ENCODE measurements at places on chromosomes 5 and 9. TPM values are rescaled to one million over a fixed set of nuclear protein-coding genes. Genes with fewer than 3 reads are reported as not detected.

DNA sequence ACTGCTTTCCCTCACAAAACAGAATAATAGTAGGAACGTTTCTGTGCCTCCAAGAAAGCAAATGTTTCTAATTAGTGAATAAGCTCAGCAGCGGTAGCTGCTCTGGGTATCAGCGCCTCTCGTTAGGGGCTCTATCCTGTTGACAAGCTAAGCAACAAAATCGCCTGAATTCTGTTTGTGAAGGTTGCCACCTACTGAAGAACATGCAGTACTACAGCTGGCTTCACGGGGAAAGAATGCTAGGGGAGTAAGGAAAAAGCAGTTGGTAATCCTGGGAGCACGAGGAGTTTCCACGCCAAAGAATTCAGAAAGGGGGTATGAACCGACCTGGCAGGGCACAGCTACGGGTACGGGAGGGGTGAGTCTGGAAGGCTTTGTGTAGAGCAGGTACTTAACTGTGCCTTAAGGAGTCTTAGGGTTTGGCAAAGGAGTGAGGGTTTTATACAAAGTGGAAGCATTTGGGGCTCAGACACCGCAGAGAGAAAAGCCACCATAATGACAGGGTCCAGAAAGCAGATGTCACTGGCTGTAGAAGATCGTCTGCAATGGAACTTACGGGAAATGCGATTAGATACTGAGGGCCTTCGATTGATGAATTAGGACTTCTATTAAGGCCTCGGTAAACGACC lies 171.7 kb downstream of the TTC39B start:
- no peak overlapping the region for H3K4me3 ChIP-seq
- peaks cover 14% of the 10 kb centered on the region for H3K27me3 ChIP-seq
- no peaks in the 10 kb centered on the region for H3K36me3 ChIP-seq
- DNase-seq, result peak; percentile 13

DNA sequence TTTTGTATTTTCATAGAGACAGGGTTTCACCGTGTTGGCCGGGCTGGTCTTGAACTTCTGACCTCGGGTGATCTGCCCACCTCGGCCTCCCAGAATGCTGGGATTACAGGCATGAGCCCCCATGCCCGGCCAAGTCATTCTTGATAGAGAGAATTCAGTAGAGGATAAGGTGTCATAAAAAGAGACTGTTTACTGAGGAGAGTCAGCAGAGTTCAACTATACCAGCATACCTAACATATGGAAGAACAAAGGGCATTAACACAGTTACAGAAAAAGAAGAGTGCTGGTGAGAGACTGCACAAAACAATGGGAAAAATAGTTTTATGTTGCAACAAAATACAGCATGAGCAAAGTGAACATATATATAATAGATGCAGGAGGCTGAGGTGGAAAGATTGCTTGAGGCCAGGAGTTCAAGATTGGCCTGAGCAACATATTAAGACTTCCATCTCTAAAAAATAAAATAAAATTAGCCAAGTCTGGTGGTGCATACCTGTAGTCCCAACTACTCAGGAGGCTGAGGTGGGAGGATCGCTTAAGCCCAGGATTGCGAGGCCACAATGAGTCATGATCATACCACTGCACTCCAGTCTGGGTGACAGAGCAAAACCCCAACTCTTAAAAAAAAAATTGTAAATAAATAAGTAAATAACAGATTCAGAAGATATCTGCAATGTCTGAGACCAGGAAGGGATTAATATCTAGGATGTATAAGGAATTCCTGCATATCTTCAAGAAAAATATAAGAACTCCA lies 19.5 kb downstream of the B4GALT1 start:
- H3K27me3 ChIP-seq, result no peaks in the 10 kb centered on the region
- H3K4me3 ChIP-seq, result no peak overlapping the region
- H3K4me1 ChIP-seq, result peaks cover 63% of the 10 kb centered on the region
- no peak for DNase-seq
- H3K27ac ChIP-seq, result peak overlapping the region; percentile 73

GRCh38 chr9:115278326-115279035 lies 160.5 kb upstream of the TNC start:
- peaks cover 54% of the 10 kb centered on the region for H3K27me3 ChIP-seq
- H3K4me3 ChIP-seq, result no peak overlapping the region
- no peak for DNase-seq
- H3K36me3 ChIP-seq, result no peaks in the 10 kb centered on the region
- H3K4me1 ChIP-seq, result no peaks in the 10 kb centered on the region

DNA sequence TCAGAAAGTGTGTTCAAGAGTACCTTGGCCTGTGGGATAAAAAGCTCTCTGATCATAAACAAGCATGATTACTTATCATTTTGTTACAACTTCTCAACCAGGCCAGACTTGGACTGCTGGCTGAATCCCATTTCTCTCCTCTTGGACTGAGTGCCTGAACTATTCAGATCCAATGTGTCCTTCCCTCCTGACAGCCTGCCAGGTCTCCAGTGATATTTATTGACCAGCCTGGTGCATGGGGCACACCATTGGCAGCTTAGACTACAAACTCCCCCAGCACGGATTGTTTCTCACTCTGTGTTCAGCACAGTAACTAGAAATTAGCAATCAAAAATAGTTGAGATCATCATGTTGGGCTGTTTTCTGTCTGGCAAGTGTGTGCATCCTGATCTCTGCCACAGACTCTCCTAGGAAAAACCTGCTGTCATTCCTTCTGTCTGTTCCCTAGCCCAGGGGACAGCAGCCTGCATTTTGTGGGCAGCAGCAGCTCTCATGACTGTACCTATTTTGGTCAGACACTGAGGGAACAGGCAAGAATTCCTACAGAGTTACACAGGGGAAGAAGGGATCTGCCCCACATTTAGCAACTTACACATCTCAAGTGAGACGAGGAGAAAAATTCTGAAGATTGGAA lies 348.1 kb downstream of the ADAMTS6 start:
- no peak overlapping the region for H3K4me3 ChIP-seq
- H3K4me1 ChIP-seq, result no peaks in the 10 kb centered on the region
- no peak overlapping the region for H3K27ac ChIP-seq
- no peaks in the 10 kb centered on the region for H3K27me3 ChIP-seq

- no peak for DNase-seq
- no peaks in the 10 kb centered on the region for H3K36me3 ChIP-seq
- H3K4me3 ChIP-seq, result no peak within 1 kb of the TSS
These were observed at the start of gene CAPSL for GRCh38 chr5:35938568-35939227. Gene CAPSL, minus strand, starts transcription at chr5:35938622. Its CDS starts 17,502 bp downstream, at chr5:35921120.

GRCh38 chr5:51678330-51678729 lies 295.1 kb downstream of the ISL1 start:
- H3K27ac ChIP-seq, result no peak overlapping the region
- H3K36me3 ChIP-seq, result no peaks in the 10 kb centered on the region
- no peak overlapping the region for H3K4me3 ChIP-seq
- no peaks in the 10 kb centered on the region for H3K27me3 ChIP-seq

DNA sequence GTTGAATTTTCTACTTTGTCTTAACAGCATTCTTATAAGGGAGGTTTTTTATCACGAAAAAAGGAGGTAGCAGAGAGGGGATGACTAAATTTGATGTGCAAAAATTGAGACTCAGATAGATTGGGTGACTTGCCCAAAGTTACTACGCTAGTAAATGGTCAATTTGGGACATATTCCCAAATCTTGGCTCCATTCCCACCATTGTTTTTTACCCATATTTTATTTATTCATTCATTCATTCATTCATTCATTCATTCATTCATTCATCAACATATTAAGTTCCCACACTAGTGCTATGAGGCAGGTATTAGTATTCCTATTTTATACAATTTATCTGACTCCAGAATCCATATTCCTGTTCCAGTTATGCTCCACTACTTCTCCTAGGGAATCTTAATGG lies 85.6 kb downstream of the HACD4 start:
- peaks cover 2% of the 10 kb centered on the region for H3K4me1 ChIP-seq
- H3K27me3 ChIP-seq, result no peaks in the 10 kb centered on the region
- DNase-seq, result no peak
- no peak overlapping the region for H3K4me3 ChIP-seq
- peaks cover 5% of the 10 kb centered on the region for H3K36me3 ChIP-seq

DNA sequence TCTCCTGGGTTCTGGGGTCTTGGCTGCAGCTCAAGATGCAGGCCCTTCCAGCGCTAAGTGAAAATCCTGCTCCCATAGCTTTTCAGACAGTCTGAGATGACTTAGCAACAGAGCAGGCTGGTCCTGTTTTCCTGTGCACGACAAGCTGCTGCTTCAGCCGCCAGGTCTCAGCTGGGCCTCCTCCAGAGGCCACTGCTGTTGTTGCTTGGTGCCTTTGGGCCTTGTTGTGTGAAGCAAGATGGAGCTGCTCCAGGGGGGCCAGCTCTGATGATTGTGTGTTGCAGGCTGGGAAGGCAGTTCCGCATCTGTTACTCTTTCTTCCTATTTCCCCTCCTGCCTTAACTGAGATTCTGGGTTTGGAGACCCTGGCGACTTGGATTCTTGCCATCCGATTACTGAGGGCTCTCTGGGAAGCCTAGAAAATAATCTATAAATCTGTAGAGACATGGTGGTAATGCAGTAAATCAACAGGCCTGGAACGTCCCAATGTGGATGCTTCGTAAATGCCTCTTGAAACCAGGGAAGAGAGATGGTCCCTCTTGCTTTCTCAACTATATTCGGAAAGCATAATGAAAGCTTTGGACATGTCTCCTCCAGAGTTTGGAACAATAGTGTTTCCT lies 3.2 kb downstream of the MAP1B start:
- DNase-seq, result no peak
- H3K4me3 ChIP-seq, result no peak overlapping the region
- H3K27ac ChIP-seq, result no peak overlapping the region
- H3K27me3 ChIP-seq, result peaks cover 67% of the 10 kb centered on the region

Gene SAXO1
- not detected for total RNA-seq

Gene OGN
- total RNA-seq, result not detected

Gene IFNB1
- total RNA-seq, result not detected

Gene PCDHB7
- not detected for total RNA-seq

Gene IL9
- total RNA-seq, result not detected

All from T-helper 17 cell (primary cell).